BJ (cell line): ENCODE measurements at places on chromosomes 12 and 14. TPM values are rescaled to one million over a fixed set of nuclear protein-coding genes. Genes with fewer than 3 reads are reported as not detected.
A peak's percentile ranks its signal among the peaks of the same experiment; 100 is the strongest.

Gene MANSC1
- 2.4 and 3.4 TPM in 2 replicates for polyA plus RNA-seq

Gene OR4K2
- polyA plus RNA-seq: not detected in 2 replicates

Gene RNU4-1
- not detected in 2 replicates for polyA plus RNA-seq

Gene SOAT2
- polyA plus RNA-seq: 0.16 and 0.34 TPM in 2 replicates

Gene A2M
- polyA plus RNA-seq: 171 and 198 TPM in 2 replicates

Gene SINHCAF
- 6.6 and 11.5 TPM in 2 replicates for polyA plus RNA-seq

Gene C12orf50
- polyA plus RNA-seq: not detected in 2 replicates

Gene GPX2
- 0.15 TPM in 1 of 2 replicates, not detected in the other for polyA plus RNA-seq

Gene ZC2HC1C
- 0.85 and 1.2 TPM in 2 replicates for polyA plus RNA-seq

Gene LMNTD1
- 0.76 and 1.1 TPM in 2 replicates for polyA plus RNA-seq

Gene GIT2
- 48.3 and 49.0 TPM in 2 replicates for polyA plus RNA-seq

- no peak for DNase-seq
Observed at GRCh38 chr14:35122696-35123387, 490 bp downstream of the PRORP start.

DNA sequence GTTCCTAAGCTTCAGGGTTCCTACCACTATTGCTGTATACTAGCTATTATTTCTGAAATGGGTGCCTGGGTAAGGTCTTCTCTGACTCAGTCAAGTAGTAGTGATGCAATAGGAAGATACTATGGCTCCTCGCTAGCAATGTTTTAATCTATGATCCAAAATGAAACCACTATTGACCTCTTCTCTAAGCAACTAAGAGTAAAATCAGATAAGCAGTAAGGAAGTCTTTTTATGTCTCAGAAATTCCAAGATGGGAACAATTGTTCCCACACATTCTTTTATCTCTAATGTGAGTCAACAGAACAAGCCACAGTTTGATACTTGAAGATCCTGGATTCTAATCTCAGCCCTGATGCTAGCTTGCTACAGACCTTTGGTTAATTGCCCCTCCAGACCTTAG lies 45.1 kb downstream of the AREL1 start:
- peak; percentile 41 for DNase-seq

DNA sequence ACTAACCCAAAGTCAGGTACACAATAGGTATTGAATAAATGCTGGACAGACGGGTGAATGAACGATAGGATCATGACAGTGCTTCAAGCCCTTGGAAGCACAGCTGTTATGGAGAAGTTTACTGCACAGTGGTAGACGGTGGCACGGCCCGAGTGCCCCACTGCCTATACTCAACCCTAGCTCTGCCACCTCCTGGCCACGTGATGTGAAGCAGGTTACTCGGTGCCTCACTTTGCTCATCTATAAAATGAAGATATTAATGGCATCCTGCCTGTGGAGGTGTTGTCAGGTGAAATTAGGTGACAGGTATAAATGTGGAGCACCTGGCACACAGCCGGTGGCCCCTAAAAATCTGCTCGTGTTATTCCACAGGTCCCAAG lies 5.8 kb downstream of the ASB2 start:
- DNase-seq: no peak

- peak; percentile 15 for DNase-seq
Observed at GRCh38 chr14:61438860-61439765, 117.7 kb downstream of the PRKCH start.

DNA sequence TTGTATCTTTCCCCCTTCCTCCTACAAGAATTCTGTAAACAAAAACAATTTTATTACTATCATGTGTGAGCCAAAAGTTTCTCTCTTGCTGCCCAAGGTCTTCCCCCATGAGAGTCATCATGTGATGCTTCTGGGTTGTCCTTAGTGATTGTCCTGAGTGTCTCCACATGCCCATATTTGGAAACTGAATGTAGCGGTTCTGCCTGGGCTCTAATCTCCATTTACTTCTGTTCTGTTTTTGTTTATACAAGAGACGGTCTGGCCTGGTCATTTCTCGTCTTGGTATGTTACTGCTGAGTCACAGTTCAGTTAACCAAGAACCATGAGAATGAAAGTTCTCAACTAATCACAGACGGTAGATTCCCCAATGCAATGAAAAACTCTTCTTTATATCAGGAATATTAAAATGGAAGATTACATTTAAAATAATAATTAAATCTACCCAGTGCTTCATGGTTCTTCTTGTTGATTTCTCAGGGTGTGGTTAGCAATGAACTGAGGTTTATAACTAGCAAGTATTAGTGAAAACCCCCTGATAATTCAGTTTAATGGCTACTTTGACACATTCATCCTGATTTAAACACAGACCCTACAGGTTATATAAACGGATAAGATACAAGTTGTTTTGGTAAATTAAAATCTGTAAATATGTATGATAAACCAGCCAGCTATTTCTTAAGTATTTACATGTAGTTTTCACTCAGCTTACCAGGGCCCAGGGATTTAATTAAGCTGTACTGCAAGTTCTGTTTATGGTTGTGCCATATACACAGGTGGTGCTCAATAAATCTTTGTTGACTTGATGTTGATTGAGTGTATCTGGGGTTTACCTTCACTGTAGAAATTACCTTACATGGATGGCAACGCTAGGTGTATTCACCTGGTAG lies 81.1 kb downstream of the PELI2 start:
- peak; percentile 91 for DNase-seq

- DNase-seq: no peak
Observed at GRCh38 chr12:39287817-39288216, 155.1 kb downstream of the KIF21A start.

DNA sequence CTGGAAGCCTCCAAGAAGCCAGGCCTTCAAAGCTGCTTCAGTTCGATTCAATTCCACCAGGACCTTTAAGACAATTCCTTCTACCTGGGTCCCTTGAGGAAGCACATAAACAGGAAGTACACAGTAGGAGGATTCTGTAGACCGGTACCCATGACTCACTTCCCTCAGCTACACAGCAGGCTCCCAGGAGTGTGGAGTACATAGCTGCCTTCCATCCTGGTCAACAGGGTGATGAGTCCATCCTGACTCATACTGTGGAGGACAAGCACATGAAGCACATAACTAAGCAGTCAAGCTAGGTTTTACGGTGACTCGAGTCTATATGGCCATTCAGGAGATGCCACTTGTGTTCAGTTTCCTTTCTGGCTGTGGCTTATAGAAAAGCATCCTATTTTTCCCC lies 197.6 kb upstream of the RBM19 start:
- peak; percentile 81 for DNase-seq

DNA sequence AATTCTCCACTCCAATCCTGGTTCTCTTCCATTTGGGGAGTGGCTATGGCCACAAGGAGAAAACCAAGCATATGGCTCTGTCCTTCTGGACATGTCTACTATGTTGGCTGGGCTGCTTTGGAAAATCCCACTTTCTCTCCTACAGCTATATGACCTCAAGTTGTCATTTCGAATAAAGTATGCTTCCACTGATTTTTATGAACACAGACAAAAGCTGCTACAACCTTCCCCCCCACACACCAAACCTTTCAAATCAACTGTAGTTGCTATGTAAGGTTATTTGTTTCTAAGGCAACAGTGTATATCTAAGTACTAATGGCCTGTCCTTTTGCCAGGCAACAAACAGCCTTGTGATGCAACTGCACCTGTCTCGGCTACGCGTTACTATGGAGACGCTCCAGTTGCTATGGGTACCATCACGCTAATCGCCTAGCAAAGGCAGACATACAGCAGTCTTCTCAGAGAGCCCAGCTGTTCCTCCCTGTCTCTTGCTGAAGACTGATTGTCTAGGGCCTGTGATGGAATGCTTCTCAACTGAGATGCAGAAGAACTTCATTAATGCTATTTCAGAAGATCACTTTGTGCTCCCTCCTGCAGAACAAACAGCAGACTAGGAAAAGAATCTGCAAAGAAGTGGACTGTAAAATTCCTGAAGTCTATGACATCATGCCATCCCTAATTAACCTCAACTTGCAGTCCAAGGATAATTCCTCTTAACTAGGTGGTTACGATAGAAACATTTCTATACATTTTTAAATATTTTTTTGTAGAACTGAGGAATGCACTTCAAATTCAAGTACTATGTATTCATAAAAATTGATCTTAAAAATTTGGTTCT lies 67.6 kb downstream of the FOXN3 start:
- no peak for DNase-seq

DNA sequence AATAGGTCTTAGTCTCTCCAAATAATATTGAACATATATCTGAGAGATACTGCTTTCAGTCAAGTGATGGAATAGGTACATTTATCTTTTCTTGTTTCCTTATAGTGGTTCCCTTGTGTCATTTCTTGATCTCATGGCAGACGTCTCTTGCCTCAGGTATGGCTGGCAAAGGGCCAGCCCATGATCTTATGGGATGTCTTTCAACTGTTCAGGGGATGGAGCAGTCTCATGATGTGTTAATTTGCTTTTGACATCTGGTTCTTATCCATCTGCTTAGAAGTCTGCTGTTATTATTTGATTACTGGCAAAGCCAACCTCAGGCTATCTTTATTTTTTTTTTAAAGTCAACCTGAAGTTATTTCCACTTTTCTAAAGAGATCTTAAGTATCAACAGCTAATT lies 262.9 kb downstream of the TMEM117 start:
- no peak for DNase-seq

- DNase-seq: no peak
Observed at GRCh38 chr14:69772082-69773017, 5.4 kb downstream of the SRSF5 start.

GRCh38 chr12:88141774-88142609 lies at the start of the genes CEP290 and TMTC3:
CEP290 (minus strand) TSS chr12:88142088; CDS start chr12:88141307, 781 bp downstream.
TMTC3 (plus strand) TSS chr12:88142307; CDS start chr12:88148316, 6,009 bp downstream.
- DNase-seq: peak; percentile 99

GRCh38 chr14:69880044-69880487 lies 850 bp downstream of the SMOC1 start:
- no peak for DNase-seq

GRCh38 chr12:48985901-48986300 lies 7.8 kb downstream of the WNT1 start:
- no peak for DNase-seq

DNA sequence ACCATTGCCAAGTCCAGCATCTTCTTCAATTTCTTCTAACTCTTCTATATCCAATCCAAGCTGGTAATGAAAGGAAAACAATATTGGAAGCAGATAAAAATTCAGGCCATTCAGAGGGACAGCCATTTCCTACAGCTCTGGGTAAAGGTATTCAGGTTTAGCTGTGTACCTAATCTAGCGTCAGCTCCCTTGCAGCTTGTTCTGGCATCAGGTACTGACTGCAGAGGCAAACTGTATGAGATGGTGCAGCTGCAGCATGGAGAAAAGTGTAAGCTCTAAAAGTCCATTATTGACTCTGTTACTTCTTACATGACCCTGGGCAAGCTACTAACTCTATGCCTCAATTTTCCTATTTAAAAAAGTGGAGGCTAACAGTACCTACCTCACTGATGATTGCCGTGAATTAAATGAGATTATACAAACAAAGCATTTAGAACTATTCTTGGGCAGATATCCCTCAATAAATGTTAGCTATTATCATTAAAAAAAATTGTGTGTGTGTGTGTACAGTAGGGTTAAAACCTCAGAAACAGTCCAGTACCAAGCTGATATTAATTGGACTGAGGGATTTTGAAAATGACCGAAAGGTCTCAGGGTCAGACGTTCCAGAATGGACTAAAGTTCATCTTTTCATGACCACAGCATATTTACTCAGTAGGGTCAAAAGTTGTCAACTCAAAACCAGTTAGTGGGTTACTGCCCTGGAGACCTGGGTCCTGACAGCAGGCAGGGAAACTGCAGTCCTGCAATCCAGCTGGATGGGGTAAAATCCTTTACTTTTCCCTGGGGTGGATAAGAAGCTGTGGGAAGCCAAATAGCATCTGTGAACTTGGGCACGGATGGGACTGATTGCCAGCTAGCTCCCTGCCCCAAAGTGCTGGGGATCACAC lies 8.9 kb downstream of the PYGL start:
- no peak for DNase-seq

DNA sequence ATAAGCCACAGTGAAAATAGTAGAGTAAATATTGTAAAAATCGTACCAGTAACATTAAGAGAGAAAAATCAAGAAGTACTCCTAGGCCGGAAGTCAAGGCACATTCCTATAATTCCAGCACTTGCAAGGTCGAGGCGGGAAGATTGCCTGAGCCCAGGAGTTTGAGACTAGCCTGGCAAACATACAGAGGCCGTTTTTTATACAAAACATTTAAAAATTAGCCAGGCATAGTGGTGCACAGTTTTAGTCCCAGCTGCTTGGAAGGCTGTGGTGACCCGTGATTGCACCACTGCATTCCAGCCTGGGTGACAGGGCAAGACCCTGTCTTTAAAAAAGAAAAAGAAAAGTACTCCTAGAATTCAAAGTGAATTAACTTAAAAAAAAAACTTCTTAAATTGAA lies 341.8 kb downstream of the C12orf50 start:
- peak; percentile 1 for DNase-seq

- no peak for DNase-seq
Observed at GRCh38 chr14:90175631-90176030, 80.7 kb upstream of the PSMC1 start.

DNA sequence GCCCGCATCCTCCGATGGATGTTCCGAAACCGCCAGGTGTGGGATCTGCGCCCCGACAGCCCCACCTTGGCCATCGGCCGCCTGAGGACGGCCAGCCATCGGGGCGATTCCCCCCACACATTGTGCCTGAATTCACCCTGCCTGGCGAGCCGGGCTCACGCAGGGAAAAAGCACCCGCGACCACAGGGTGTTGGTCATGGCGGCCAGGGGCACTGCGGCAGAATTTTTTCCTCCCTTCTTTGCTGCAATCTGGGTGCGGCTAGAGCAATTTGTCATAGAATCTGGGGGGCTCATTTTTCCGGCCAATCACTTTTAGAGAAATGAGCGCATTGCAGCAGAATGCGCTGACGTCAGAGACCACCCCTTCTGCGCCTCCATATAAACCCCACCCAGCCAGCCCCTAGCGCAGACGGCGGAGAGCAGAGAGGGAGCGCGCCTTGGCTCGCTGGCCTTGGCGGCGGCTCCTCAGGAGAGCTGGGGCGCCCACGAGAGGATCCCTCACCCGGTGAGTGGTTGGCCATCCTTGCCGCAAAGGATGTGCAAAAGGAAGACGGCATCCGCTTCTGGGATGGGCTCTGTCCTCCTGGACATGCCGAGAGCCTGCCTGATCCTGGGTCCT lies at the start of gene MEG3:
Gene MEG3, plus strand, starts transcription at position 406 of the 619 bp plus-strand sequence.
- DNase-seq: peak; percentile 22

- DNase-seq: no peak
Observed at GRCh38 chr12:71662849-71663560, 643 bp downstream of the ZFC3H1 start.

GRCh38 chr12:52395761-52396434 lies 10.2 kb downstream of the KRT82 start:
- no peak for DNase-seq

DNA sequence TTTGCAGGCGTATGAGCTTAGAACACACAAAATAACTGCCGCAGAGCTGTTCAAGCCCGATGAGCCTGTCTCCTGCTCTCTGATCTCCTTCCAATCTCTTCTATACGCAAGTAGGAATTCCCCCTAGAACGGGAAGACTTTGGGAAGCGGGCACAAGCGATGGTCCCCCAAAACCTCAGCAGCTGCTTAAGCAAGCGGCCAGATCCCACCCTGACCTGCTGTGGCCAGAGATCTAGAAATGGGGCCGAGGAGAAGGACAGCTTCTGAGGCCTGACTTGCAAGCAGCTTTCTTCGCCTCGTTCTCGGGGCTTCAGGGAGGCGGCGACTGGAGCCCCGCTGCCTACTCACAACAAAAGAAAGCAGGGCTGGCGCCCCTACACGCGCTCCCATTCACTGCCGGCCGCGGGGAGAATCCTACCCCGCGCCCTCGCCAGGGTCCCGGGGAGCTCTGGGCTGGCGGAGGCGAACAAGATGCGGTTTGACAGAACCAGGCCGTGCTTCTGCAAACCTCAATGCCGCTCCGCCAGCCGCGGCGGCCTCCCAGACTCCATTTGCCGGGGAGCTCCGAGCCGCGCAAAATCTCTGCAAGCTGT lies 922 bp downstream of the TBX5 start:
- no peak for DNase-seq

- DNase-seq: no peak
Observed at GRCh38 chr14:23366426-23366921, 1.5 kb upstream of the EFS start.

- DNase-seq: no peak
Observed at GRCh38 chr14:80792771-80793170, 148.8 kb downstream of the CEP128 start.
